Stimulated activated CD8-positive, alpha-beta memory T cell treated with anti-CD3 and anti-CD28 coated beads, Interleukin-4, amount 100 ng/mL, for 1 hour (primary cell): ENCODE measurements at places on chromosomes 1 and 21.
A peak's percentile ranks its signal among the peaks of the same experiment; 100 is the strongest.

- DNase-seq = no peak
Measured at GRCh38 chr1:32783851-32784250, 33.3 kb downstream of the YARS1 start.

GRCh38 chr1:208778417-208778816, 534.2 kb upstream of the PLXNA2 start:
- DNase-seq = no peak

DNA sequence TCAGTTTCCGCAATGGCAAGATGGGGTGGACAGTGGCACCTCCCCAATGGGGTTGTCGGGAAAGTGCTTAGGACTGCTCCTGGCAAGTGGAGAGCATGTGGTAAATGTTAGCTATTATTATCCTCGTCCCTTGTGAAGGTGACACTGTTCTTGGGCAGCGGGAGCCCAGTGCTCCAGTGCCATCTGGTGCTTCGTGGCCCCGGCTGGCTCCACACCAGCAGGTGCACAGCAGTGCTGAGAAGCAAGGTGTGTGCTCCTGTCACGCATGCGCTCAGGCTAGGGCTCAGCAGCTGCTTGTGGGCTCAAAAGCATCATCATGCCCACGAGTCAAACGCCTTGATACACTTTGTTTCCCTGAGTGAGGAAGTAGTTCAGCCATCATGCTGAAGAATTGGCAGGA, 24.9 kb upstream of the KCNC4 start:
- DNase-seq = no peak

- no peak for DNase-seq
Measured at GRCh38 chr1:3455670-3456448, 1.4 kb downstream of the ARHGEF16 start.

GRCh38 chr21:29885491-29885890, 54.3 kb downstream of the GRIK1 start:
- DNase-seq = no peak

- DNase-seq = no peak
Measured at GRCh38 chr1:201320168-201320788, 37.0 kb downstream of the PKP1 start.

- peak; percentile 67 for DNase-seq
Measured at GRCh38 chr1:27102707-27103468, 52.0 kb downstream of the SLC9A1 start.

- DNase-seq = no peak
Measured at GRCh38 chr1:209723756-209724693, 19.4 kb downstream of the HSD11B1 start.

- DNase-seq = no peak
Measured at GRCh38 chr1:156577550-156577949, 2.0 kb upstream of the TTC24 start.

DNA sequence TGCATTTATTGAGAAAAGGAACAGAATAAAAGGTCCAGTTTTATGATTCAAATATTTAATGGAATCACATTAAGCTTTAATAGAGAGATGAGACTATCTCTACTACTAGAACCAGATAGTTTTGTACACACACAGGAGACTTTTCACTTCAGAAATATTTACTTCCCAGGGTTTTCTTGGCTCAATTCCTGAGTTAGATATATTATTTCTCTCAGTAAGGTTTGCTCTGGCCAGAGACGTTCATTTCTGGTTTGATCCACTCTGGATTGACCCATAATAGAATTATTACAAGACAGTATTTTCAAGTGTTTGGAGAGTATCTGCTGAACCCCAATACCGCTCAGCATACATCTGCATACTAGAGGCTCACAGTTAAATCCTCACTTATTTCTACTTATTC, 1.3 kb upstream of the RCOR3 start:
- DNase-seq = no peak
